Stimulated activated memory B cell treated with anti-CD40 and anti-IgM and Interleukin-4, amounts not matched to agents 10 μg/mL and 1 μg/mL and 100 μg/mL, for 72 hours (primary cell): ENCODE measurements at places on chromosomes 7 and 10.

DNA sequence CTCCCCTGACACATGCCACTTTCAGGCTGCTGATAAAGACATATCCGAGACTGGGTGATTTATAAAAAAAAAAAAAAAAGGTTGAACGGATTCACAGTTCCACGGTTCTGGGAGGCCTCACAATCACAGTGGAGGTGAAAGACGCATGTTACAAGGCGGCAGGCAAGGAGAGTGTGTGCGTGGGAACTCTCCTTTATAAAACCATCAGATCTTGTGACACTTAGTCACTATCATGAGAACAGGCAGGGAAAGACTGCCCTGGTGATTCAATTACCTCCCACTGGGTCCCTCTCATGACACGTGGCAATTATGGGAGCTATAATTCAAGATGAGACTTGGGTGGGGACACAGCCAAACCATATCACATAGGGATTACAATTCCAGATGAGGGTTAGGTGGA is 181.5 kb downstream of the TCERG1L start:
- no peak for ATAC-seq

DNA sequence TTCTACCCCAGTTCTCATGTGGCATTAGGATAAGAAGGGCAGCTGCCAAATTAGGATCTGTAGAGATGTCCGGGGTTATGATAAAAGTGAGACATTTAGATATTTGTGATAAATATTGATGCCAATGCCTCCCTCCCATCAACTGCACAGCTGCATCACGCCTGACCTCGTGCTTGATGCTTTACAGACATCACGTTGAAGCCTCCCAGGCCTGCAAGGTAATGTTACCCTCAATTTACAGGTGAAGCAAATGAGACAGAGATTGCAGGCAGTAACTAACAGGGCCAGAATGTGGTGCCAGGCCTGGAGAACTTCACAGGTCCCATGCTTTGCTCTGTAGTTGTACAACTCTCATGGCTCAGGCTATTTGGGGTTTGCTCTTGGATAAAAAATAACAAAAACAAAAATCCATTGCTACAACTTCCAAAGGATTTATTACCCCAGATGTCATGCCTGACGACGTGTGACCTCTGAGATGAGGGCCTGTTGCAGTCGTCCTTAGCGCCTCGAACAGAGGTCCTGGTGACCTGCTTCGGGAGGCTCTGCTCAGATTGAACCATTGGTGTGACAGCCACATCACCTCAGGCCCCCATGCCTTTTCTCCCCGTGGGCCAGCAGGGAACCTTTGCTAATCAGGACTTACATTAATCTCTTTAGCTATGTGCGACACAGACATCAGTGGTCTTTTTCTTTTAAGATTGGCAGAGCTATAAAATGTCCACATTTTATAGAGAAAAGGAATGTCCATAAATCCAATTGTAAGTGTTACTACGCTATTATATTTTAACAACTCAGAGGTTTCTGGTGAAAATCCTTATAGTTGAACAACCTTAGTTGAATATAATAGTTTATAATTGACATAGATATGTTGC is 169.3 kb downstream of the ADAM12 start:
- no peak for ATAC-seq

DNA sequence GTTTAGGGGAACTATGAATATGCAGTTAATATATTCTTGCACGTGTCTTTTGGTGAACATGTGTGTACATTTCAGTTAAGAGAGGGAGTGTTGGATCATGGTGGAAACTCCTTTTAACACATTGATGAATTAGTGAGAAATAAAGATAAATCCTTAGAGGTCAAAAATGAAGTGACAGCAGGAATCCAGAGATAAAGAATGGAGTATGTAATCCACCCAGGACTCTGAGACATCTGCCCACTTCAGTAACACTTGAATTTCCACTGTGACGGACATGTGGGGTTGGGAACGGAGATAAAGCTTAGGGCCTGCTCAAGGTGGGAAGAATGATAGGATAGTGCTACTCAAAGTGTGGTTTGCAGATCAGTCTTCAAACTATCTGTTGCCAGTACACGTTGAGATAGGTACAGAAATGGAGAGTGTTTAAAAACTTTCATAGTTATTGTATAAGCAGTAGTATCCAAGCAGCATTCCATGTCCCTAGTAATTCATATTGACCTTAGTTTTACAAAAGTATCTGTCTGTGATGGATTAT is 6.6 kb upstream of the RELN start:
- no peak for ATAC-seq

DNA sequence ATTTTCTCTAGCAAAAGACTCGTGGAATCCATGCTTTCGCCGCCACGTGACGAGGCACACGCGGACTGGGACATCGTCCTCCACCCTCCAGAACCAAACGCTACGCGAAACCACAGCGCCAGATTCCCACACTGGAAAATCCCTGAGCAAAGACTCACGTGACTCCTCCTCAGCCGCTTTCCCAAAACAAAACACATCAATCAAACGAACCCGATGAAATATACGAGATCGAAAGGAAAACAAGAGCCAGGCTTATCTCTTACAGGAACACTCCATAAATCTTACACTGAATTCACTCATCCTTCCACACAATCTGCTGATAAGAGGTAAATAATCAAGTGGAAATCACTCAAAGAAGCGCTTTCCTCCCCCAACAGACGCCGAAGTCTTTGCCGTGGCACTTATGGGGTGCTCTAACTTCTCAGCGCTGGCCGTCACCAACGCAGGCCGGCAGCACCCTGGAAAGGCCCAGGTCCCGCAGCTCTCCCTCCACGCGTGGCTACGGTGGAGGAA is 23.8 kb downstream of the DIP2C start:
- no peak for ATAC-seq

DNA sequence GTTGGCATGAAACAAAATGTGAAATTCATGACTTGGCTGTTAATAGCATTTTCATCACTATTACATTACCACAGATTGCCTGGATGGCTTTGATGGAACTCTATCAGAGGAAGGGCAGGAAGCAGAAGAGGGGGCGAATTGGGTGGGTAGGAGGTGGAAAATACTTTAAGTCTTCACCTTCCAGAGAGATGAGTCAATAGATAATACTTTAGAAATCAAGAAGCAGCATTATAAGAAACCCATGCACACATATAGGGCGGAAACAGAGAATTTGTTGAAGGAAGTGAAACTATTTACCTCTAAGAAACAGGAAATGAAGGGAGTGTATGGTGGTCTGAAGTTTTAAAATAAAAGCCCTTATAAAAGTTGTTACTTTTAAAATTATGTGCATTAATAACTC is 152.1 kb upstream of the TARP start:
- peak; percentile 75 for ATAC-seq

- ATAC-seq, result no peak
Observed at GRCh38 chr10:58556516-58557165, 44.0 kb downstream of the BICC1 start.

GRCh38 chr10:84632866-84633265 is 304.5 kb downstream of the CCSER2 start:
- ATAC-seq, result no peak

DNA sequence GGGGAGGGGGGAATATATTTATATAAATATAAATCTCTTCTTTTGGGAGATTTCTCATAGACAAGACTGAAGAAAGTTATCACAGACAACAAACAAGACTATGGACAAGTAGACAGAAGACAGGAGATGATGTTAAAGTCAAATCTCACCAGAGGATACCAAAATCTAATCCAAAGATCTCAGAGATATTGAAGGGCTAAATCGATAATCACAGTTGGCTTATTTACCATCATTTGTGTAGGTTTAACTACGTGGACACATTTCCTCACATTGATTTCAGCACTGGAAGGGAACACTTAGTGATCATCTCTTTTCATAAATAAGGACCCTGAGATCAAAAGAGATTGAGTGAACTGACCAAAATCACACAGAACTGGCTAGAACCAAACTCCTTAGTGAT is 2.7 kb upstream of the INPP5F start:
- no peak for ATAC-seq

DNA sequence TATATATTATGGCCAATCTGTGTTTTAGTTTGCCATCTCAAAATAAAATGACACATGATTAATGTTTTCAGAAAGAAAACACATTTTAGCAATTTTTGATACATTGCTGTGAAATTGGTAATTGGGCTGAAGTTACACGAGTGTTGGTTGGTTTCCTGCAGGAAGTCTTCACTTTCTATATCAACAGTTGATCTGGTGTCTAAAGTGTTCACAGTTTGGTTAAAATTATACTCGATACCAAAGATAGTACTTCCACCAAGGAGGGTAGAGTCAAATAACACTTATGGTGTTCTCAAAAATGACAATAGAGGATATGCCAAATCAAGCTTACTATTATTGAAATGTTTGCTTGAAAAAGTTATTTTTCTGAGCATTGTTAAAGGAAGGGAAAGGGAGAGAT is 120.3 kb upstream of the GLCCI1 start:
- ATAC-seq, result no peak

- ATAC-seq, result no peak
Observed at GRCh38 chr7:73519867-73520672, 2.0 kb downstream of the BAZ1B start.

DNA sequence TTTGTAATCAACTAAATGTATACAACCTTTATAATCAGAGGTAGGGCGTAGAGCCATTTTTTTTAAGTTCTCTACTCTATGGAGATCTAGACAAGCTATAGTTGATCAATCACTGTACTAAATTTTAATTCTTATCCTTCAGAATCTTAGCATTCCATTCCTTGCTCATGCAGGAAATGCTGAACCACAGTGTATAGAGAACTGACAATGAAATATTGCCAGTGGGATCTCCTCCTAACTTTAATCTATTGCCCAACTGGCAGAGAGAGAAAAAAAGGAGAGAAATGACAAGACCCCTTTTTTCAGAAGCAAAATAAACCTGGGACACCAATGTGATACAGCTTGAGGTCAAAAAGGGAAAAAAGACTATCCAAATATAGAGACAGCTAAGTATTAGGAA is 26.4 kb upstream of the PPP3CB start:
- ATAC-seq, result no peak
